ENCODE measurements at places on chromosomes 3 and 15.

GRCh38 chr3:71951842-71952241 is 166.9 kb upstream of the PROK2 start:
- DNase-seq = no peak

DNA sequence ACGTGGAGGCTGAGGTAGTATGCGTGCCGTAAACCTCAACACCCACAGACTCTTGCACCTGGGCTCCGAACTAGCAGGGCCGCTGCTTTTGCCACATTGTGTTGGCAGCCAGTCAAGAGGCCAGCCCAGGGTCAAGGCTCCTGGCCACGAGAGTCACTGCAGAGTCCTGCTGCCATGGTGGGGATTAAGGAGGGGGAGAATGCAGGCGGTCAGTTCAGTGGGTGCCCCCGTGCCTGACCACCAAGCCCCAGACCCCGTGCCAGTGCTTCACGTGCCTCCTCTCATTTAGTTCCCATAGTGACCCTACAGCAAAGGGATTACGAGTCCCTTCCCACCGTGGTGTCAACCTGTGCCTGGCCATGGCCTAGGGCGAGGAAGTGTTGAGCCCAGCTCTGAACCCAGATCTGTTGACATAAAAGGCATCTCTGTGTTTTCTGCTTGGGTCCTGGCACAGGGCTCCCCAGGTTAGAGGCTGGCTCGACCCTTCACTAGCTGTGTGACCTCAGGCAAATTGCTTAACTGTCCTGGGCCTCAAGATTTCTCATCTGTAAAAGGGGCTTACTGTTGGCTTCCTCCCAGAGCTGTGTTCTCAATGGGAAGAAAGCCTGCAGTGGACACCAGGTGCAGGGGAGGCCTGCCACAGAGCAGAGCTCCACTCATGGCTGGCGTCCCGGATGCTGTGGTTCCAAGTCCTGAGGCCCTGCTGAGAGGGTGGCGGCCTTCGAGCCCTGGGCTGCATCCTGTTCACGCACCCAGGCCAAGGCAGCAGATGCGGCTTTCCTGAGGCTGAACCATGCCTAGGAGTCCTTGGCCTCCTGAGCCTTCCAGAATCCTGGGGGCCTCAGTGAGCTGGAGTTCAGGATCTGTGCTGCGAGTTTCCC is 32.8 kb downstream of the FBLN2 start:
- no peak for DNase-seq

- peak; percentile 89 for DNase-seq
Measured at GRCh38 chr15:96331945-96332636, 1.6 kb downstream of the NR2F2 start.

DNA sequence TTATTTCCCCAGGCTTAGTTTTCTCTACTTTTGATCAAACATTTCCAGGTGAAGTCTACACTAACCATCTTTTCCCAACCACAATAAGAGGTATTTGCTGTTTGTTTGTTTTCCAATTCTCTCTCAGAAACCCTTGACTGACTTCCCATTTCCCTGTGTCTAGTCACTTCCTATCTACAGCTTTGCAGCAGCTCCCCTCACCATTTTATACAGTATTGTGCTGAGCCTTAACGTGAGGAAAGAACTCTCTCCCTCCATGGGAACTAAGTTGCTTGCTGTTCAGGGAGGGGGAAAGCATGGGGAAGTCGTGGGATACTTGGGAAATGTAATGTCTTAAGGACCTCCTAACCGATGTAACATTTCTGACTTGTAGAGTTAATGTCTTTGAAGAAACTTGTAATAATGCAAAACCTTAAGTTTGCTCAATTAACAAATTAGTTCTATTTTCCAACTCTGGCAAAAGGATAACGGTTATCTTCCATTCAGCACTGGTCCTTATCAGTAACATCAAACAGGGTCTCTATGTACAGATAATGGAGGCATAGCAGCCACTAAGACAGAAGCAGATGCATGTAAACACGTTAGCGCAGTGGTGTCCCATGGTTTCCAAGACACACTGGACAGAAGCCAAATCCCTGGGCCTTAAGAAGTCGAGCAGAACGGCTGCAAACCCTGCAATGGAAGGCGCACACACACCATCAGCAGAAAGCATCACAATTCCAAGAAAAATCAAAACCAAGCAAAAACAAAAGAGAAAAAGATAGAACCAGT is 39.7 kb downstream of the NPTN start:
- no peak for DNase-seq

GRCh38 chr3:126375835-126376331 is 18.7 kb upstream of the KLF15 start:
- no peak for DNase-seq

DNA sequence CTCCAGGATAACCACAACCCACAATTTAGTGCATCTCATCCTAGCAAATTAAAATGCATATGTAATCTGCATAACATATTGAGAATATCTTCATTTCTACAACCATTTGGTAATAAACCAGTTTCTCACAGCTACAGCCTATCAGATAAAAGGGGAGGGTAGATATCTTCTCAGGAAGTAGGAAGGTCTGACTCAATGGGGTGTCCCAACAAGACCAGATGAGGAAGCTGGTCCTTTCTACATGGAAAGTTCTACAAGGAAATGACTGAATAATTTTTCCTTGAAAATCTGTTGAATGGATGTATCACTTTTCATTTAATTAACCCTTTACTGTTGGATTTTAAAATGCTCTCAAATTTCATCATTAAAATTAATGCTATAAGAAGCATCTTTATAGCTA is 17.4 kb upstream of the TMPRSS7 start:
- no peak for DNase-seq

GRCh38 chr3:160929595-160929994 is 173.6 kb downstream of the PPM1L start:
- peak; percentile 17 for DNase-seq

GRCh38 chr15:89963301-89964231 is 37.6 kb upstream of the ZNF710 start:
- DNase-seq = no peak

- no peak for DNase-seq
Measured at GRCh38 chr15:69170597-69170996, 10.2 kb downstream of the GLCE start.

- no peak for DNase-seq
Measured at GRCh38 chr3:98596541-98597500, 3.4 kb upstream of the CPOX start.

DNA sequence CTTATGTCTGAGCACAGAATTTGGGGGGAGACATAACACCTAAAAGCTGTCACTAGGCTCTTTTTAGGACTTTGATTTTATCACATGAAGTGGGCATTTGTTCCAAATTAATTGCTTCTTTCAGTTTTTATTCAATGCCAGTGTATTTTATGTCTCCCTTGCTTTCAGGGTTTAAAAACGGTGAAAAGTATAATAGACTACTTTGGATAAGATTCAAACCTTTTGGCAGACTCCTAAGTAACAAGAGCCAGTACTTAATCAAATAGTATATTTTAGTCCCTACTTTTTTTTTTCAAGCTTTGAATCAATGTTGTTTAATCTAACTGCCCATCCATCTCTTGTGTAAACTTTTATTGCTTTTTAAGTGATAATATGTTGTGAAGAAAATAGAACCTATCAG is 847.2 kb upstream of the DPPA4 start:
- DNase-seq = no peak

GRCh38 chr3:138800248-138800647 is 34.5 kb downstream of the PIK3CB start:
- DNase-seq = no peak

- no peak for DNase-seq
Measured at GRCh38 chr3:14762701-14763100, 56.1 kb upstream of the FGD5 start.

GRCh38 chr3:66518126-66518525 is 17.3 kb upstream of the LRIG1 start:
- no peak for DNase-seq

DNA sequence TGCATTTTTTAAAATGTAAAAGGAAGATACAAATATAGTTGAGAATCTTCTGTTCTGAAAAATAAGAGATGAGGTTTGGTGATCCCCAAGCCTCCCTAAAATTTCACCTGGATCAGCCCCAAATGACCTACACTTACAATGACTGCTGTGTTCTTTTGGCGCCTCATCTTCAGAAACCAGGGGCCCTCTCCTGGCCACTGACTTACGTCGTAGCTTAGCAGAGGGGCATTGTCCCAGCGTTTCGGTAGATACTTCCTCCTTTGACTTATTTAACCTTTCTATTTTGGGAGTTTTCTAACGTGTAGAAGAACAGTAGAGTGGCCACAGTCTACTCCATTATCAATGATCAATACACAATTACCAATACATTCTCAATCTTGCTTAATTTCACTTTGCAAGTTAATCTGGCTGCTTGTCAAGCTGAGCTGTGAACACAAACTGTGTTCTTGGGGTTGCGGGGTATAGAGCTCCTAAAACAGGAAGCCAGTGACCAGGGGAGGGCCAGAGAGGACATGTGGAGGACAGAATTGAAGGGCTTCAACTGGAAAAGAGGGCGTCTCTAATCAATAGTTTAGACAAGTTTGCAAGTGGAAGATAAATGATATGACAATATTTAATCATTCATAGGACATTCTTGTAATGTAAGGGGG is 419.5 kb downstream of the LPP start:
- no peak for DNase-seq

DNA sequence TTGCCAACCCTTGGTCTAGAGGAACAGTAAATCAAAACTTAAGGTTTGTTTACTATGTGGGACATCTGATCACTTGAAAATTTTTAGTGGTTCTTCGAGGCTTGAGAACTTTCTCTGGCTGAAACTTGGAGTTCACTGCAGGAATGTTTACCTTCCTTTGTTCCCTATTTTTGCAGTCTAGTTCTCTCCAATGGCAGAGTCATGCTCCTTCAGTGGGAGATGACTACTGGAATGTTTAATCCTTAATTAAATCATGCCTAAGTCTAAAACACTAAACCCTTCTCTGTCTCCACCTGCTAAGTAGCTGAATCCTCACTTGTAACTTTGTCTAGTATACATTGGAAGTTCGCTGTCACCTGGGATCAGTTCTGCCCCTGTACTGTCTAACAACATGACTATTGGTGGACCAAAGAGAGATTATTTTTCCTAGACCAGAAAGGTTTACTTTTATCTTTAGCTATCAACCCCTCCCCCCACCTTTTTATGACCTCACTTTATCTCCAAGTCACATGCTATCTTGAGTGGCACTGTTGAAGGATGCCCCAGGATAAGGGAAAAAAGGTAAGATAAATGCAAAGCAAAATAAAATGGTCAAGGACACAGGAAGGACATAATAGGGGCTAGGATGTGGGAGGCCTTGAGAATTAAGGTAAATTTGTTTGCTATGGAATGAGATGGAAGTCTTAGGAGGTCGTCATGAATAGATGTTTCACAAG is 1.2 kb upstream of the ZNF609 start:
- no peak for DNase-seq

DNA sequence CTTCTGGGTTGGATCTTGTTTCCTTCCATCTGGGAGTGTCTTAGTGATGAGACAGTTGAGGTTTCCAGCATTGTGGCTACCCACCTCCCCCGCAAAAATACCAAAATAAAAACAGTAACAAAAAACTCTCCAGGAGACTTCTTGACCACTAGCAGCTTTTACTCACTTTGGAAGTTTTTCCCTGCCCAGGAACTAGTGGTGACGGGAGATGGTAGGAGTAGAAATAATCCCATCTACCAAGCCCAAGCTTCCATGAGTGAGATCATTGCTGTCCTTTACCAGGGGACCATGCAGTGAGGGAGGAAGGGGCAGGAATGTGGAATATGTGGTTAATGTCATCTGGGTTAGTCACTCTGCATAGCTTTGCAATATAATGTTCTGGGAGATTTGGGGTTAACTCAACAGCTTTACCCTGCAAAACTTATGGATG is 187.7 kb downstream of the ITPR1 start:
- no peak for DNase-seq

- DNase-seq = no peak
Measured at GRCh38 chr15:100909565-100909964, 9.6 kb upstream of the LRRK1 start.

GRCh38 chr15:91021516-91022074 is 799 bp downstream of the VPS33B start:
- DNase-seq = no peak

GRCh38 chr15:82916161-82916952 is 36.2 kb downstream of the HOMER2 start:
- DNase-seq = peak; percentile 49

GRCh38 chr3:59908701-59909100 is 858.9 kb upstream of the CFAP20DC start:
- DNase-seq = no peak

GRCh38 chr3:104781112-104781511 is 585.6 kb upstream of the ALCAM start:
- no peak for DNase-seq

GRCh38 chr3:100209948-100210771 is 50.6 kb upstream of the TBC1D23 start:
- DNase-seq = no peak

GRCh38 chr15:98724494-98724893 is 76.2 kb downstream of the IGF1R start:
- no peak for DNase-seq

DNA sequence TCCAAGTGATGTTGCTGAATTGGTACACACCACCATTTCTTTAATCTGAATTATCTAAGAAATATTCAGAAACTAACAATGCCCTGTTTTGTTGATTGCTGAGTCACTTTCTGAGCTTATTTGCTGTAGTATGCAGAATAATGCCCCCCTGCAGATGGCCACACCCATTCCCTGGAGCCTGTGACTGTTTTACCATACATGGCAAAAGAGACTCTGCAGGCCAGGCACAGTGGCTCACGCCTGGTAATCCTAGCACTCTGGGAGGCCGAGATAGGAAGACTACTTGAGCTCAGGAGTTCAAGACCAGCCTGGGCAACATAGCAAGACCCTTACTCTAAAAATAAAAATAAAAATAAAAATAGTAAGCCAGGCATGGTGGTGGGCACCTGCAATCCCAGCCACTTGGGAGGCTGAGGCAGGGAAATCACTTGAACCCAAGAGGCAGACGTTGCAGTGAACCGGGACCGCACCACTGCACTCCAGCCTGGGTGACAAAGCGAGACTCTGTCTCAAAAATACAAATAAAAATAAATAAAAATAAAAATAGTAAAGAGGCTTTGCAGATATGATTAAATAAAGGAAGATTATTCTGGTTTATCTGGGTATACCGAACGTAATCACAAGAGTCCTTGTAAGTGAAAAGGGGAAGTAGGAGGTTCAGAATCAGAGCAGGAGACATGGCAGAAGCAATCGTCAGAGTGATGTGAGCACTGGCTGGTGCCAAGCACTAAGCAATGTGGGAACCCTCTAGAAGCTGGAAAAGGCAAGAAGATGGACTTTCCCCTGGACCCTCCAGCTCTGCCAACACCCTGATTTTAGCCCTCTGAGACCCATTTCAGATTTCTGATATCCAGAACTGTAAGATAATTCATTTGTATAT is 19.0 kb downstream of the PCYT1A start:
- DNase-seq = no peak
